Heart left ventricle (tissue), 16 donors: ENCODE measurements at places on chromosomes 13 and 19. TPM values are rescaled to one million over a fixed set of nuclear protein-coding genes. Genes with fewer than 3 reads are reported as not detected.

Gene IFNL1
- total RNA-seq: not detected

Gene IGLON5
- not detected for total RNA-seq

Gene MTMR6
- total RNA-seq: 19.8 TPM

Gene ZNF208
- 45.4 TPM for total RNA-seq

Gene ZNF560
- not detected for total RNA-seq

Gene HSD17B14
- not detected for total RNA-seq

- no peaks in the 10 kb centered on the region for H3K4me1 ChIP-seq
- no peaks in the 10 kb centered on the region for H3K27me3 ChIP-seq
- H3K4me3 ChIP-seq: no peak overlapping the region
- H3K36me3 ChIP-seq: no peaks in the 10 kb centered on the region
- H3K27ac ChIP-seq: no peak overlapping the region
Observed at GRCh38 chr19:29640231-29640630, 25.0 kb upstream of the PLEKHF1 start.

DNA sequence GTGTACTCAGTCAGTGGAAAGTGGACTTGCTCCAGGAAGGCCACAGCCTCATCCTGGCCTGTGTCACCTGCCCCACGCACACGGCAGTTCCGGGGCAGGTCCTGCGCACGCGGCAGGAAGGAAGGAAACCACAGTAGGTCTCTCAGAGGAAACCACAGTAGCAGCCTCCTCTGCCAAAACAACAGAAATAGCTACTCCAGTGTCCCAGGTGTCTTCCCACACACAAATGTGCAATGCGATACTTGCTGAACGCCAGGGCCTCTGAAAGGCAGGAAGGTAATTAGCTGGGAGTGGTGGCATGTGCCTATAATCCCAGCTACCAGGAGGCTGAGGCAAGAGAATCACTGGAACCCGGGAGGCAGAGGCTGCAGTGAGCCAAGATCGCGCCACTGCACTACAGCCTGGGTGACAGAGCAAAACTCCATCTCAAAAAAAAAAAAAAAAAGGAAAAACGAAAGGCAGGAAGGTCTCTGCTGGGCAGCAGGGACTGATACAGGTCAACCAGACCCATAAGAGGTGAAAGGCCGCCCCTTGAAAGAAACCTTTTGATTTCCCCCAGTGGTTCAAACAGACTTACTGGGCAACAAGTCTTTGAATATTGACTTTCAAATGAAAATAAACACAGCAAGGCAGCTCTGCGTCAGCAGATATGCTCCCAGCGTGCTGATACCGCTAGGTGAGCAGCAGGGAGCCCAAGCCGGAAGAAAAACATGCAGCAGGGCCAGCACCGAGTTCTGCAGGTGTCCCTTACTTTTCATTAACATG lies 49.5 kb downstream of the CRYL1 start:
- no peak overlapping the region for H3K4me3 ChIP-seq
- H3K27ac ChIP-seq: no peak overlapping the region
- no peaks in the 10 kb centered on the region for H3K4me1 ChIP-seq

DNA sequence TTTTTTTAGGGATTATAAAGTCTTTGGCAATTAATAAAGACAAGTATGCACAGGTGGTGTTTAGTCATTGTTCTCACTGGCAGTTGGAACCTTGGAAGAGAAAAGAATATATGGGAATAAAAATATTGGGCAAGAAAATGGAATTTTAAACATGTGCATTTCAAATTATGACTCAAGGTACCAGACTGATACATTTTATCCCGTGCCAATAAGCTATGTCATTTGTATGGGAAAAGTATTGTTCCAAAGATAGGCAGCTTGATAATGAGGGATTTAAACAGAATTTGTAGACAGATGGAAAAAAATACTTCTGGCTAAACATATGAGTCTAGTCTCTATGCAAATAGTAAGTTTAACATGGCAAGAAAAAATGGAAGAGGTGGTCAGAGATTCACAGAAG lies 169.5 kb upstream of the UFM1 start:
- no peak for DNase-seq
- no peak overlapping the region for H3K4me3 ChIP-seq
- no peaks in the 10 kb centered on the region for H3K36me3 ChIP-seq
- no peaks in the 10 kb centered on the region for H3K4me1 ChIP-seq

- no peak overlapping the region for H3K4me3 ChIP-seq
- no peaks in the 10 kb centered on the region for H3K36me3 ChIP-seq
- DNase-seq: no peak
Observed at GRCh38 chr13:100917011-100917410, 242.4 kb upstream of the TMTC4 start.

- DNase-seq: no peak
- no peaks in the 10 kb centered on the region for H3K36me3 ChIP-seq
- no peak overlapping the region for H3K27ac ChIP-seq
- H3K4me3 ChIP-seq: no peak overlapping the region
- peaks cover 54% of the 10 kb centered on the region for H3K27me3 ChIP-seq
Observed at GRCh38 chr19:55355213-55355821, 798 bp upstream of the COX6B2 start.

GRCh38 chr13:22655106-22655852 lies 525.5 kb upstream of the SGCG start:
- no peak overlapping the region for H3K27ac ChIP-seq
- H3K4me1 ChIP-seq: no peaks in the 10 kb centered on the region
- DNase-seq: no peak
- H3K4me3 ChIP-seq: no peak overlapping the region
- H3K36me3 ChIP-seq: no peaks in the 10 kb centered on the region
- no peaks in the 10 kb centered on the region for H3K27me3 ChIP-seq

DNA sequence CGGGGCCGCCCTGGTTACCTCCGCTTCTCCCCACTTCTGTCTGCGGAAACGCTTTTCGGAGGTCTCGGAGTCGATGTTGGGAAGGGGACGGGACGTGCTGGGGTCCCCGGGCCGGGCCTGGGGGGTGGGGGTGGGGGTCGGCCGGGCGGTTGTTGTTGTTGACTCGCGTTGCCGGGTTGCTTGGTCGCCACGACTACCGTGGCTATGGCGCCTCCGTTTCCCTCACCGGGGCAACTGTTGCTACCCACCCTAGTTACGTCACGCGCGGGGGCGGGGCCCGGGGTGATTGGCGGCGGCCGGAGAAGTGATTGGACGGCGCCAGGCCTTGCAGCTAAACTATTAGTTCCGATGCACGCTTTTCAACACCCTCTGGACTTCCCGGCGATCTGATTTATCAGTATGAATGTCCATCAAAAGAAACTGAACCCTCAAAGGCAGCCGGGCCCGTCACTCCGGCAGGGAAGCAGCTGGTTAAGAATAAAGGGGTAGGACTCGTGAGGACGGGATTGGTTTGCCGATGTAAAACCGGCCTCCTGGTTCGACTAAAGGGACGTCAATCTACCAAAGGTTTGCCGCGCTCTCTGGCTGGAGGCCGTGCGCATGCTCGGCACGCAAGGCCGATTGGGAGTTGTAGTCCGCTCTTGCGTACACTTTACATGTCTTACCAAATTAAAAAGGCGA lies at the start of gene RFX1:
Gene RFX1, minus strand, starts transcription at position 236 of the 681 bp plus-strand sequence. CDS start 12,477 bp downstream, outside the sequence.
- peaks cover 8% of the 10 kb centered on the region for H3K4me1 ChIP-seq
- no peaks in the 10 kb centered on the region for H3K27me3 ChIP-seq
- peak within 1 kb of the TSS; percentile 99 for H3K27ac ChIP-seq
- H3K36me3 ChIP-seq: no peaks in the 10 kb centered on the region
- H3K4me3 ChIP-seq: peak within 1 kb of the TSS; percentile 94
- DNase-seq: peak; percentile 100

- no peak overlapping the region for H3K4me3 ChIP-seq
- H3K4me1 ChIP-seq: no peaks in the 10 kb centered on the region
- no peaks in the 10 kb centered on the region for H3K36me3 ChIP-seq
- no peak overlapping the region for H3K27ac ChIP-seq
Observed at GRCh38 chr13:108508263-108508662, 121.1 kb upstream of the MYO16 start.

DNA sequence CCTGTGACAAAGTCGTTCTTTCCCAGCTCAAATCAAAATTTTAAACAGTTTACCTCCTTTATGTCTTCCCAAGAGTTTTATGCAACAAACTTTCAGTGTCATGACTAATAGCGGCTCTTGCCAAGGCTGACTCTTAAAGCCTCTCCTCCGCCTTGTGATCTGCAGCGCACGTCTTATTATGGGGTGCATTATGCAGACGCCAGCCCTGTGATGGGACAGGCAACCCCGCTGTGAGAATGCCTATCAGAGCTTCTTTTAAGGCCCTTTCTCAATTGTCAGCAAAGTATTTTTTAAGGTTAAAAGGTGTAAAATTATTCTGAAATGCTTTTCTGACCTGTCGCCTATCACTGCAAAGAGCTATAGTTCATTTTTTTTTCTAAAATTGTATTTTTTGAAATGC lies 152.8 kb downstream of the SOX1 start:
- H3K4me1 ChIP-seq: no peaks in the 10 kb centered on the region
- no peak overlapping the region for H3K27ac ChIP-seq
- H3K36me3 ChIP-seq: no peaks in the 10 kb centered on the region
- H3K4me3 ChIP-seq: no peak overlapping the region
- H3K27me3 ChIP-seq: no peaks in the 10 kb centered on the region

- no peaks in the 10 kb centered on the region for H3K27me3 ChIP-seq
- no peaks in the 10 kb centered on the region for H3K4me1 ChIP-seq
- H3K36me3 ChIP-seq: no peaks in the 10 kb centered on the region
- DNase-seq: no peak
- H3K27ac ChIP-seq: no peak overlapping the region
- H3K4me3 ChIP-seq: no peak overlapping the region
Observed at GRCh38 chr13:90447034-90447733, 900.3 kb upstream of the MIR17HG start.

DNA sequence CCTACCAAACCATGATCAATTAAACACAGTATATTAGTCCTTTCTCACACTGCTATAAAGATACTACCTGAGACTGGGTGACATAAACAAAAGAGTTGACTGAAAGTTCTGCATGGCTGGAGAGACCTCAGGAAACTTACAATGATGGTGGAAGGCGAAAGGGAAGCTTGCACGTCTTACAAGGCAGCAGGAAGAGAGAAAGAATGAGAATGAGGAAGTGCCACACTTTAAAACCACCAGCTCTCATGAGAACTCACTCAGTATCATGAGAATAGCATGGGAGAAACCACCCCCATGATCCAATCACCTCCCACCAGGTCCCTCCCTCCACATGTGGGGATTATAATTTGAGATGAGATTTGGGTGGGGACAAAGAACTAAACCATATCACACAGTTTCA lies 324.9 kb upstream of the ZNF507 start:
- no peak overlapping the region for H3K4me3 ChIP-seq
- H3K4me1 ChIP-seq: no peaks in the 10 kb centered on the region
- H3K36me3 ChIP-seq: no peaks in the 10 kb centered on the region
- no peak overlapping the region for H3K27ac ChIP-seq
- no peaks in the 10 kb centered on the region for H3K27me3 ChIP-seq

DNA sequence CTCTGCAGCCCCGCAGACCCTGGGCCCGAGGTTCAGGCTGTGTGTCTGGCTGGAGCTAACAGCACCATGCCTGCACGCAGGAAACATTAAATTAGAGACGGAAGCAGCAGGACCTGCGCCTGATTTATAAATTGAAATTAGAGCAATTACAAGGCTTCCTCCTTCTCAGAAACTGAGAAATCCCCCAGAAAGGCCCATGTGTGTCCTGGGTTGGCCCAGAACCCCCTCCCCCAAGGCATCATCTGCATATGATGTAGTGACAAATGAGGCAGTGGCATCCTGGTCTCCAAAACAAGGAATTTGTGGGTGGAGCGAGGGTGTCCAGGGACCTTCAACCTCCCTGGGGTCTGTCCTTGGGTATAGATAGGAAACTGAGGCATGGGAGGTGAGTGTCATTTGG lies 27.2 kb upstream of the SEMA6B start:
- H3K4me3 ChIP-seq: no peak overlapping the region
- no peak overlapping the region for H3K27ac ChIP-seq
- H3K36me3 ChIP-seq: no peaks in the 10 kb centered on the region
- H3K4me1 ChIP-seq: peaks cover 13% of the 10 kb centered on the region
- peaks cover 9% of the 10 kb centered on the region for H3K27me3 ChIP-seq

DNA sequence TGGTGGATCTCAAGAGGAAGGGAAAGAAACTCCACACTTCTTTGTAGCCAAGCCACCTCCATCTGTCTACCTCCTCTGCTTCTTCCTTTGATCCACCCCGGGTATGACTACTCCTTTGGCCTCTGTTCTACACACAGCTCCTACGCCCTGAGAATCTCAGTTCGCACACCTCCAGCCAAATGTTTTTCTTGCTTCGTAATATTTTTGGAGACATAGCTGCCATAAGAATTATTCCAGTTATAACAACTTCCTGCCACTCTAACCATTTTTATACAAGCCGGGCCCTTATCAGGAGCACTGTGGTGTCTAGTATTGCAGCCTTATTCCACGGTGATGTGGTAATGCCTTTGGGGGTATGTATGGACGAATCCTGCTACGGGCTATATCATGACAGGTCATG lies 126.7 kb downstream of the STARD13 start:
- H3K4me1 ChIP-seq: peaks cover 4% of the 10 kb centered on the region
- no peaks in the 10 kb centered on the region for H3K27me3 ChIP-seq
- peaks cover 4% of the 10 kb centered on the region for H3K36me3 ChIP-seq
- H3K4me3 ChIP-seq: no peak overlapping the region
- DNase-seq: no peak

GRCh38 chr19:7730286-7731217 lies 1.4 kb downstream of the CLEC4G start:
- no peak for DNase-seq
- no peaks in the 10 kb centered on the region for H3K4me1 ChIP-seq
- no peak overlapping the region for H3K27ac ChIP-seq

DNA sequence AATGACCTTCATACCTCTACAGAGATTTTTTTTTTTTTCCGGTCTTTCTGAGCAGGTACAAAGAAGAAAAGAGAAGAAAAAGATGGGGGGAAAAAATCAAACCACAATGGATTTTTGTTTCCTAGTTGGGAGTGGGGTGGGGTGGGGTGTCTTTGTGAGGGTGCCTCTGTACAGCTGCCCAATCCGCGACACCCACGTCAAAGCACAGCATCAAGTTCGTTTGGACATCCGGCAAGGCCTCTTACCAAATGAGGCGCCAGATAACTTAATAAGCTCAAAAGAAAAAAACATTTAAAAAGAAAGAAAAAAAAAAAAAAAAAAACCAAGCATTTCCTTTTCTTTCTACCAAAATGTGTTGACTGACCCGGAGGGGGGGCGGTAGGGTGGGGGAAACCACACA lies 70.3 kb upstream of the NFIC start:
- no peak for DNase-seq
- no peak overlapping the region for H3K27ac ChIP-seq
- peaks cover 20% of the 10 kb centered on the region for H3K27me3 ChIP-seq
- no peak overlapping the region for H3K4me3 ChIP-seq
- no peaks in the 10 kb centered on the region for H3K36me3 ChIP-seq

DNA sequence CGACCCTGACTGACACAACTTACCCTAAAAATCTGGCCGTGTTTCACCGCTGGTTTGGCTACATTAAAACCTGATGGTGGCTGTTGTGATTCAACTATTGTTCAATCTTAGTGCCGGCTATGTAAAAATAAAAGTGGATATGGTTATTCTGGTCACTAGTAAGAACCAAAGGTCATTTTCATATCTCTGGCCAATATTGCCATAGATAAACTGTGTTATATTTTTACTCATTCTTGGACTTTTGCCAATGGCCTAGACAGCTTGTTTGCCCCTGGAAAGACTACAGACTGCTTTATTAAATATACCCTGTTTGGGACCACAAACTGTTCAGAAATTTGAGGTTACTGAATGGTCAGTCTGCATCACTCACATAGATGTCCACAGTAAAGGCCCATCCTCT lies 258.5 kb upstream of the KLHL1 start:
- H3K36me3 ChIP-seq: no peaks in the 10 kb centered on the region
- H3K4me1 ChIP-seq: no peaks in the 10 kb centered on the region
- no peak overlapping the region for H3K27ac ChIP-seq
- H3K27me3 ChIP-seq: no peaks in the 10 kb centered on the region
